Osteoblast (primary cell): ENCODE measurements at places on chromosomes 2 and 18. TPM values are rescaled to one million over a fixed set of nuclear protein-coding genes. Genes with fewer than 3 reads are reported as not detected.
A peak's percentile ranks its signal among the peaks of the same experiment; 100 is the strongest.

- DNase-seq, result peak; percentile 54
Observed at GRCh38 chr18:48889115-48889941, 61.4 kb downstream of the SMAD7 start.

The GPN1 gene
- total RNA-seq, result 27.5 and 33.0 TPM in 2 replicates

The TRAK2 gene
- total RNA-seq, result 56.8 and 66.3 TPM in 2 replicates

GRCh38 chr2:9939587-9940485 is 11.7 kb upstream of the GRHL1 start:
- DNase-seq, result no peak

The XDH gene
- total RNA-seq, result under 0.01 TPM in 2 replicates

DNA sequence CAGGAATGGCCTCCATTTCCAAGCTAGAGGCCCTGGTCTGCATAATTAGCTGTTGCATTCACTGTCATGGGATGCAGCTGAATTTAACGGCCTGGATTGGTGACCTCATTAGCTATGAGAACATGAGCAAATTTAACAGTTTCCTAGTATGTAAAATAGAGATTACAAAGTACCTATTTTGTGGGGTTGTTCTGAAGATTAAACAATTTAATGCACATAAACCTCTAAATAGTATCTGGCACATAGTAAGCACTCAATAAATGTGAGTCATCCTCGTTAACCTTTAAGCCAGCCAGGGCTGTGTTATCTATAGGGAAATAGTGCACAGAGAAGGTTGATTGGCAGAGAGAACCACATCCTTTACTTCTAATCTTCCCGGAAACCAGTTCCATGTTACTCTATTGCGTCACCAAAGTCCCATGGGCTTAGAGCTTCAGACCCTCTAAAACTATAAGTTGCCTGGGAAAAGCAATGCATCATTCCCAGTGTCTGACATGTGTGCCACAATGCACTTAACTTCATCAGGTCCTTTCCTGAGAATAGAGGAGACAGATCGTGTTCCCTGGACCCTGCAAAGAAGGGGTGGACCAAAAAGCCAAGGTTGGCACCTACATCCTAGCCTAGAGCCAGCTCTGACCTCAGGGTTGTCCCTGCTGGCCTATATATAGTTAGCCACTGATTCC is 196.5 kb downstream of the LNPK start:
- DNase-seq, result no peak

The PHLPP1 gene
- total RNA-seq, result 5.6 and 6.9 TPM in 2 replicates

DNA sequence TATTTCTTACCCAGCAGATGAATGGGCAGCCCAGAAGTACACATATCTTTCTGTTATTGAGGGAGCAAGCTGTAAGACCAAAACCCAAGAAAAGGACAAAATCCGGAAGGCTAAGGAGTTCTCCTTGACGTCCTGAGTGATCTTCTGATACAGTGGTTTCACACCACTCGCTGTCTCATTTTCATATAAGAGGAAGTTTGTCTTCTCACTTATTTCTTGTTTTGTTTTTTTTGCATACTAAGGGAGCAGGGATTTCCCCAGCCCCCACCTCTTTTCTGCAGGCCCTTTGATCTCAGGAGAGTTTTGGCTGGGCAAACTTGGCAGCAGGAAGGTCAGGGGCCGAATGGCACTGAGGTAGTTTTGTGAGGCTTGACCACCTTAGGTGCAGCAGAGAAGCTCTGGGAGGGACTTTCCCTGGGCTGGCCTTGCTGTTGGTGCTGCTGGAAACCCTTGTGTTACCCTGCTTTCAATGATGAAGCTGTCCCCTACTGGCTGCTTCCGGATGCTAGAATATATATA is 13.3 kb downstream of the CHRNA1 start:
- DNase-seq, result no peak

- DNase-seq, result no peak
Observed at GRCh38 chr18:10405816-10406663, 48.4 kb upstream of the APCDD1 start.

GRCh38 chr2:31255911-31256571 is 22.1 kb downstream of the EHD3 start:
- DNase-seq, result no peak

- no peak for DNase-seq
Observed at GRCh38 chr18:45651275-45651674, 36.0 kb downstream of the SLC14A2 start.

The AFG3L2 gene
- 61.9 and 65.5 TPM in 2 replicates for total RNA-seq

- no peak for DNase-seq
Observed at GRCh38 chr2:142495141-142495540, 364.3 kb upstream of the LRP1B start.

The SLC40A1 gene
- 10.9 and 13.6 TPM in 2 replicates for total RNA-seq

DNA sequence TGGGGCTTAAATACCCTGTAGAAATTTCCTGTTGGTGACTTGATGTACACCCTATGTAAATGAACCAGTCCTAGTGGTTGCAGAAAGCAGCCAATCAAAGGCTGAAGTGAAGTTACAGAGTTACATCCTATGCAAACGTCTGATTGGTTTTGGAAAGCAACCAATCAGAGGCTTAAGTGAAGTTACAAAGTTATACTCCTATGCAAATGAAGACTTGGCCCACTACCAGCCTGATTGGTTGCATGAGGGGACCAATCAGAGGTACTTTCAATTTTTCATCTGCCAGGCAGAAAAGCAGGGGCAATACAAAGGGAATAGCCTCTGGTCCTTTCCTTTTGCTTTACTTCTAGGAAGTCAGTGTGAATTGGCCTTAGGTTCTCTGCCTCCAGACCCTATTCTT is 13.6 kb upstream of the ZNF397 start:
- DNase-seq, result no peak

The ADRA2B gene
- under 0.01 TPM in 1 of 2 replicates, not detected in the other for total RNA-seq

The TRIM43 gene
- total RNA-seq, result not detected in 2 replicates

DNA sequence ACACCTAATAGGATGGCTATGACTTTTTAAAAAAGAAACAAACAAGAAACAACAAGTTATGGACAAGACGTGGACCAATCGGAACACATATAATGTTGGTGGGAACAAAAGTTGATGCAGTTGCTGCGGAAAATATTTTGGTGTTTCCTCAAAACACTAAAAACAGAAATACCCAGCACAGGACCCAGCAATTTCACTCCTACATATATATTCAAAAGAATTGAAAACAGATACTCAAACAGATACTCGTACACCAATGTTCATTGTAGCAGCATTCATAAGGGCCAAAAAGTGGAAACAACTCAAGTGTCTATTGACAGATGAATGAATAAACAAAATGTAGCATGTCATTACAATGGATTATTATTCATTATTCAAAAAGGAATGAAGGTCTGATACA is 12.1 kb downstream of the CCDC141 start:
- no peak for DNase-seq

The FMNL2 gene
- total RNA-seq, result 24.2 and 26.2 TPM in 2 replicates

- DNase-seq, result no peak
Observed at GRCh38 chr2:233428008-233428407, 73.7 kb downstream of the DGKD start.

DNA sequence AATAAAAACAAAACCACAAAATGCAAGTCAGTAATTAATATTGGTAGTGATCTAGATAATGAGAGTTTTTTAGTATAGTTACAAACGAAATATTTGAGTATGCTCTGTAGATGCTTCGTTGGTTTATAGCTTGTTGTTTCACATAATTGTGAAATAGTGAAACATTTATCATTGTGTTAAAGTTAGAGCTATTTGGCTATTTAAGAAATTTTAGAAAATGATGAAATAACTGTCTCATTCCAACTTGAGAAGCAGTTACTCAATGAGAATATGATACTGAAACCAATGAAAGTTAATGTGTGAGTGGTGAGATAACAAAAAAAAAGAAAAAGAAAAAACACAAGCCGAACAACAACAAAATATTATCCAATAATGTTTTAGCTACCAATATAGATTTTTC is 475.6 kb upstream of the ZEB2 start:
- DNase-seq, result no peak

The FOXI3 gene
- not detected in 2 replicates for total RNA-seq

DNA sequence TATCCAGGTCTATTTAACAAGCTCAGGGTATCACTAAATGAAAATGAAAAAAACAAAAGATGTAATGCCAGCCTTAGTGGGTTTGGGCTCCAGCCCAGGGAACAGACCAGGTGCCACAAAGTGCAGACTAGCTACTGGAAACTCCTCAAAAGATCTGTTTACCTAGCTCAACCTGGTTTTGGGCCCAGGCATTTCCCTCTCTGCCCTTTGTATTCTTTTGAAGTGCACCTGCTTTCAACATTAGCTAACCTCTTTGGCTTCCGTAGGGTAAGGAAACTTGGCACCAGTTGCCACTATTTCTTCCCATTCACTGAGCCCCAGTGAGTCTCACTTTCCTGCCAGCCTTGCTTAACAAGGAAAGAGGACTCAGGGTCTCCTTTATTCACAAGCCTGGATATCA is 123.6 kb upstream of the CDCA7 start:
- DNase-seq, result no peak

The GPR55 gene
- not detected in 2 replicates for total RNA-seq

DNA sequence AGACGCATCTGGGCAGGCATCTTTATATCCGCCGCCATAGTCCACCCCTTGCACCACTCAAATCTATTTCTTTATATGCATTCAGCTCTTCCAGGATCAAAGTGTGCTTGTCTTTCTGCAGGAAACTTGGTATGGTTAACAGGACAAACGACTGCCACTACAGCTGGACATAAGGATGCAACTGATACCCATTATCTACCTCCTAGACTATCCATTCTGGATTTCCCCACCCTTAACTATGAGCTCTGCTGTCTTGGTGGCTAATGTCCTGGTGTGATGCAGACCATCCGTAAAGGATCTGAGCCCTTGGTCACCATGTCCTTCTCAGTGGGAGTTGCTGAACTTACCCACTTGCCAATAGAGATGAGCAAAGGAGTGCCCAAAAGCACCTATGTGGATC is 40.1 kb upstream of the SPATS2L start:
- DNase-seq, result no peak
